ENCODE measurements at places on chromosomes 3 and 15. TPM values are rescaled to one million over a fixed set of nuclear protein-coding genes. Genes with fewer than 3 reads are reported as not detected.

GRCh38 chr3:181458857-181459256 is 252.9 kb upstream of the SOX2 start:
- H3K4me1 ChIP-seq, result no peaks in the 10 kb centered on the region
- no peak overlapping the region for H3K27ac ChIP-seq
- H3K4me3 ChIP-seq, result no peak overlapping the region
- no peaks in the 10 kb centered on the region for H3K36me3 ChIP-seq

Gene ZNF80
- not detected for total RNA-seq

GRCh38 chr3:128801779-128802380 is 75.9 kb downstream of the RAB7A start:
- H3K27ac ChIP-seq, result peak overlapping the region; percentile 91
- H3K27me3 ChIP-seq, result no peaks in the 10 kb centered on the region
- no peak overlapping the region for H3K4me3 ChIP-seq
- peaks cover 39% of the 10 kb centered on the region for H3K36me3 ChIP-seq
- DNase-seq, result no peak

GRCh38 chr3:105436687-105437086 is 70.0 kb downstream of the ALCAM start:
- no peak for DNase-seq
- no peaks in the 10 kb centered on the region for H3K36me3 ChIP-seq
- no peak overlapping the region for H3K4me3 ChIP-seq
- no peaks in the 10 kb centered on the region for H3K4me1 ChIP-seq
- H3K27me3 ChIP-seq, result no peaks in the 10 kb centered on the region

- H3K4me1 ChIP-seq, result no peaks in the 10 kb centered on the region
- H3K27ac ChIP-seq, result no peak overlapping the region
- no peaks in the 10 kb centered on the region for H3K36me3 ChIP-seq
- no peaks in the 10 kb centered on the region for H3K27me3 ChIP-seq
- no peak overlapping the region for H3K4me3 ChIP-seq
Measured at GRCh38 chr3:19030522-19030839, 117.8 kb upstream of the KCNH8 start.

GRCh38 chr3:182214416-182214815 is 502.7 kb downstream of the SOX2 start:
- no peak overlapping the region for H3K27ac ChIP-seq
- H3K4me1 ChIP-seq, result no peaks in the 10 kb centered on the region
- H3K27me3 ChIP-seq, result no peaks in the 10 kb centered on the region

Gene KCNMB3
- 1.6 TPM for total RNA-seq

- no peak overlapping the region for H3K4me3 ChIP-seq
- no peaks in the 10 kb centered on the region for H3K27me3 ChIP-seq
- no peak overlapping the region for H3K27ac ChIP-seq
- no peak for DNase-seq
- H3K4me1 ChIP-seq, result peaks cover 12% of the 10 kb centered on the region
Measured at GRCh38 chr15:28989239-28989830, 103.6 kb downstream of the APBA2 start.

Gene LPP
- 186 TPM for total RNA-seq

DNA sequence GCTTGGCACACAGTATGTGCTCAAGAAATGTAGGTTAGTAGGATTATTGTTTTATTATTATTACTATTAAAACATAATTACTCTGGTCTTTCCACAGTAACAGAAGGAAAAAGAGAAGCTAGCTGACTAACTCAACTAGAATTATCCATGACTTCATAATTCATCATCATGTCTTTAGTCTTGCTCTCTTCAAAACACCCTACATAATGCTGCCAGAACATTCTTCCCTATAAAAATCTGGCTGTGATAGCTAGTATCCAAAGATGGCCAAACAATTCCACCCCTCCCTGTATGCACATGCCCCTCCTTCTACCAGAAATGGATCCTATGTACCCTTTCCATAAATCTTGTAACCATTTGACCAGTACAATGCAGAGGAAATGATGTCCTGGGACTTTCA is 48.8 kb upstream of the SRGAP3 start:
- no peak overlapping the region for H3K4me3 ChIP-seq
- H3K36me3 ChIP-seq, result no peaks in the 10 kb centered on the region
- no peak overlapping the region for H3K27ac ChIP-seq
- no peaks in the 10 kb centered on the region for H3K27me3 ChIP-seq
- H3K4me1 ChIP-seq, result peaks cover 8% of the 10 kb centered on the region
- no peak for DNase-seq

DNA sequence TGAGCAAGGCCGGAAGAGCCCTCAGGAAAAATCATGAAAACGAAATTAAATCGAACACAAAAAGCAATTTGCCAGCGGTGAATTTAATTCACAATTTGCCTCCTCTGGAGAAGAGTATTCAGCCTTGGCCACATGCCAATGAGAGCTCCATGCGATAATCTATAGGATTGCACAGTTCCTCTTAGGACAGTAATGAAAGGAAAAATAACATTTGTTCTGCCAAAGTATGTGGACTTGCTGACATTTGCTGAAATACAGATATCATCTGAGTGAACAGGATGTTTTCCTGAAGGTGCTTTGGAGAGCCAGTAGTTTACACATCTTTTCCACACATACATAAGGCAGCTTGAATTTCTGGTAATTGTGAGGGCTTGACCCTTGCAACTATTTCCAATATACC is 188.6 kb upstream of the PDZRN3 start:
- no peak overlapping the region for H3K4me3 ChIP-seq
- no peak for DNase-seq
- H3K4me1 ChIP-seq, result no peaks in the 10 kb centered on the region
- no peaks in the 10 kb centered on the region for H3K36me3 ChIP-seq
- no peak overlapping the region for H3K27ac ChIP-seq

DNA sequence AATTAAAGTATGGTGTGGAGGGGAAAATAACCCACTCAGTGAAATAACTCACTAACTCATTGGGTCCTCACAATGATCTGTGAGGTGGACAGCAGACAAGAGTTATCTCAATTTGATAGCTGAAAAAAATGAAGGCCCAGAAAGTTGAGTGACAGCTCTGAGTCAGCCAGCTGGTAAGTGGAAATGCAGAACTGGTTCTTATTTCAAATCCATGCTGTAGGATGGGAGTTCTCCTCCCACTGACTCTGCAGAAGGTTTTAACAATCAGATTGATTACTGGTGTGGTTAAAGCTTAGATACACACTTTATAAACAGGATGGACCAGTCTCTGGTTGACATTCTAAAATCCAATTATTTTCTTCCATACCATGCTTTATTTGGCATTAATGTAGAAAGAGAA is 87.0 kb upstream of the LMOD3 start:
- H3K4me3 ChIP-seq, result no peak overlapping the region
- no peaks in the 10 kb centered on the region for H3K4me1 ChIP-seq
- no peak overlapping the region for H3K27ac ChIP-seq
- DNase-seq, result no peak
- H3K36me3 ChIP-seq, result no peaks in the 10 kb centered on the region
- no peaks in the 10 kb centered on the region for H3K27me3 ChIP-seq

DNA sequence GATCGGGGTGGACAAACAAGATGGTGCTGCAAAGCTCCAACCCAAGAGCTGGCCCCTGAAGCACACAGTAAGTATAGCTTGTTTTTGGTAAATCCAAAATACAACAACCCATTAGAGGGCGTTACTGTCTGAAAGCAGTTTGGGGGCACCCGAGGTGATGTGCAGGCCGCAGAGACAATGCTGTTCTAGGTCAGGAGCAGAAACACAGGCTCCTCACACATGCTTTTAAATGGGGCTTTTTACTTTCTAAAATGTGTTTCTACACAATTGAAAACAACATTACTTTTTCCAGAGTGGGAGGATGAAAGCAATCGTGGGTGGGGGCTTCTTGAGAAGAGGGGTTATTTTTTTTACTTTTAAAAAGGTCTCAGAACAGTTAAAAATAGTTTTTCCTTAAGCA is 1029.3 kb upstream of the CFAP20DC start:
- no peak overlapping the region for H3K4me3 ChIP-seq
- no peaks in the 10 kb centered on the region for H3K27me3 ChIP-seq
- no peak overlapping the region for H3K27ac ChIP-seq
- no peaks in the 10 kb centered on the region for H3K36me3 ChIP-seq

- peak overlapping the region; percentile 30 for H3K4me3 ChIP-seq
- H3K36me3 ChIP-seq, result no peaks in the 10 kb centered on the region
- DNase-seq, result peak; percentile 58
- H3K27me3 ChIP-seq, result no peaks in the 10 kb centered on the region
- peak overlapping the region; percentile 2 for H3K27ac ChIP-seq
Measured at GRCh38 chr3:134651347-134652041, 672 bp upstream of the KY start.

- no peak overlapping the region for H3K4me3 ChIP-seq
- DNase-seq, result no peak
- no peaks in the 10 kb centered on the region for H3K4me1 ChIP-seq
- H3K27me3 ChIP-seq, result no peaks in the 10 kb centered on the region
Measured at GRCh38 chr3:111314181-111314873, 227.7 kb upstream of the CD96 start.

GRCh38 chr3:152834191-152834775 is 648 bp upstream of the P2RY1 start:
- no peaks in the 10 kb centered on the region for H3K27me3 ChIP-seq
- no peak for DNase-seq
- H3K36me3 ChIP-seq, result no peaks in the 10 kb centered on the region
- no peaks in the 10 kb centered on the region for H3K4me1 ChIP-seq
- peak overlapping the region; percentile 78 for H3K27ac ChIP-seq

GRCh38 chr15:88161636-88162035 is 94.9 kb downstream of the NTRK3 start:
- no peaks in the 10 kb centered on the region for H3K27me3 ChIP-seq
- no peak for DNase-seq
- no peaks in the 10 kb centered on the region for H3K4me1 ChIP-seq
- H3K36me3 ChIP-seq, result no peaks in the 10 kb centered on the region

Data from right atrium auricular region (tissue), 2 donors.